ENCODE measurements at places on chromosomes 6 and 20.

GRCh38 chr6:158031381-158032353, 50.0 kb downstream of the SYNJ2 start:
- DNase-seq: no peak

DNA sequence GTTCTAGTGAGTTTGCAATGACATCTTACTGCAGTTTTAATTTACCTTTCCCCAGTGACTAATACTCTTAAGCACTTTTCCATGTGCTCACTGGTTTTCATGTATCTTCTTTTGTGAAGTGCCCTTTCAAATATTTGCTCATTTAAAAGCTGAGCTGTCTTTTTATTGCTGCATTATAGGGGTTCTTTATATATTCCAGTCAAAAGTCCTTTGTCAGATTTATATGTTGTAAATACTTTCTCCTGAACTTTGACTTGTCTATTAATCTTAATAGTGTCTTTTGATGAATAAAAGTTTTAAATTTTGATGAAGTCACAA, 50.2 kb upstream of the ELOVL5 start:
- no peak for DNase-seq

DNA sequence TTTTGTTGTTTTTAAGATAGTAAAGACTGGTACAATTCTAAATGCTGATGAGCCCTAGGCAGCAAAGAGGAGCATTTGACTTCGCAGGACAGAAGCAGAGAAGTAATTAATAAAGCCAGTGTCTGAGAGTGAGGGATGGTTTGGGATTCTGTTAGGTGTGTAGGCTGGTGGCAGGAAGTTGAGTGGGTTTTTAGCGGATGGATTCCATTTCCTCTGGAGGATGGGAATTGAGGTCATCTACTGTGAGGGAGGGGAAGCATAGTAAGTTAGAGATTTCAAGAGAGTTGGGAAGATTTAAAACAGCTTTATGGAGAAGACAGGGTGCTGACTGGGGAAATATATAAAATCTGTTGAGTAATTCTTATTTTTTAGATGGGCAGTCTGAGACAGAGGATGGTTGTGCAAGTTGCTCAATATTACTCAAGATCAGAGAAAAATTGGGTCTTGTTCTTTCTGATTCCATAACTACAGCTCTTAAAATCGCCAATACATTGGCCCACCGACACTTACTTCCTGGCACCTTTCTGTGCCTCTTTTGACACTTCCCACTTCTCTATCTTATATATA, 48.8 kb downstream of the PRL start:
- no peak for DNase-seq

DNA sequence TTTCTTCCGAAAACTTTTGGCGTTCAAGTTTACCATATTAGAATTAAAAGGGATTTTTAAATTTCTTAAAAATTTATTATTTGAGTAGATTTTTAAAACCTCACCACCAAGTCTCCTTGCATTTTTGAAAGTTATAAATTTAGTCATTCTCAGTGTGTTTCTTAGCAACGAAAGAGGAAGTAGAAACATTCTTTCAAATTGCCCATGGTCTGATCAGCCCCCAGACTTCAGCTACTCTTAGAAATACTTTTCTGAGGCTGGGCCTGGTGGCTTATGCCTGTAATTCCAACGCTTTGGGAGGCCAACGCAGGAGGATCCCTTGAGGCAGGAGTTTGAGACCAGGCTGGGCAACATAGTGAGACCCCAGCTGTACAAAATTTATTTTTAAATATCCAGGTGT, 15.1 kb upstream of the RTF2 start:
- no peak for DNase-seq

GRCh38 chr6:18154507-18155149, at the start of gene TPMT:
TSS of gene TPMT (minus strand) at chr6:18155077. CDS start at chr6:18149127, 5,950 bp downstream.
- no peak for DNase-seq

GRCh38 chr6:33445119-33445603, 9.2 kb upstream of the ZBTB9 start:
- no peak for DNase-seq

All from right renal pelvis (tissue), 4 donors.